T-helper 9 cell (primary cell): ENCODE measurements at places on chromosomes 6 and 20.

- no peak for DNase-seq
Observed at GRCh38 chr6:162998777-162999176, 271.0 kb downstream of the PACRG start.

- no peak for DNase-seq
Observed at GRCh38 chr6:149112976-149113375, 204.5 kb upstream of the TAB2 start.

DNA sequence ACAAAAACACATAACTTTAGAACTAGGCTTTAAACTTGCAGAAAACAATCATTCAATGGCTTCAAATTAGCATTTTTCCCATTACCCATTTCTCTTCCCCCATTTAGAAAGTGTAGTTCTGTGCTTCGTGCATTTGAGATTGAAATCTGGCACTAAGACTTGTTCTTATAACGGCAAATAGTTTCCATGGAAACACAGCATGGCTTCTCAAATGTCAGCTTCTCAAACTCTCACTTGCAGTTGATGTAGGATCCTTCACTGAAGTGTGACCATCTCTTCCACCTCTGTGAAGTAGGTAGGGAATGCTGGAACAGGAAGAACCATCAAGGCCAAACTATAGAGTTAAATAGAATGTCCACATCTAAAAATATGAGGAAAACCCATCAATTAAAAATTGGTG is 52.2 kb downstream of the MANEA start:
- no peak for DNase-seq

DNA sequence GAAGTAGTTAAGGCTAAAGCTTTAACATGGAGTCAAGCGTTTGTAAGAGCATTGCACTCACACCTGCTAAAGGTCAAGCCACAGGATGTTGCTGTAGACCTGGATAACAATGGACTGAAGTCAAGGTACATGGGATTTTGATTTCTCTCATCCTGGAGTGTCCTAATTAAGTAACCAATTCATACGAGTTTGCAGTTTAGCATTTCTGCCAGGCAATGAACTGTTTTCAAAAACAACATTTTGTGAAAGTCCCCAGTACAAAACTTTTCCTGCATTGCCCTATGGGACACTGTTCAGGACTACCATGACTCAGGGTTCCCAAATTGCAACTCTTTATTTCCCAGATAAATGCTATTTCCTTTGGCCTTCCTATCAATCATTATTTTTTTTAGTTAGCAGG is 17.4 kb upstream of the SIRPB1 start:
- DNase-seq, result no peak

DNA sequence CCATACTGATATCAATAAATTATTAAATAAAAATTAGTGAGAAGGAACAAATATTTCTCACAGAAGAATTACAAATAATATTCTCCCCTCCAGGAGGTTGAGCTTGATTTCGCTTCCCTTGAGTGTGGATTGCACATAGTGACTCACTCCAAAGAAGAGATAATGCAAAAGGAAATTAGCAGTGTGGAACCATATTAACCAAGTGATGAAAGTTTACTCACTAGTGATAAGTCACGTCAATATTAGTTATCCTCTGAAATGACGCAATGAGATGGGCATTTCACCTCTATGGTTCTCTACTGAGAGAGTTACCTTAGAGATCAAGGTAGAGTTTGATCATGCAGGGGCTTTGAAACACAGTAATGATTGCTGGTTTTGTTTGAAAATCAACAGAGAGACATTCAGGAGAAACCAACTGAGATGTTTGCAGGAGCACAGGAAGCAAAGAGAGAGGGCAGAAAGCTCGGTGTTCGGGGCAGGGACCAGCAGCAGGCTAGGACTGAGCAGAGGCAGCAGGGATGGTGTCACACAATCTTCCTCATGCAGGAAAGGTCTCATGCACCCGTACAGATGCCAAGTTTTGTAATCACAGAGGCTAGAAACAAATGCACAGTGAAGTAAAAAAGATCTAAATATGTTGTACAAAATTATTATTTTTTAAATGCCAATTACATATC is 634.5 kb downstream of the QKI start:
- DNase-seq, result no peak

DNA sequence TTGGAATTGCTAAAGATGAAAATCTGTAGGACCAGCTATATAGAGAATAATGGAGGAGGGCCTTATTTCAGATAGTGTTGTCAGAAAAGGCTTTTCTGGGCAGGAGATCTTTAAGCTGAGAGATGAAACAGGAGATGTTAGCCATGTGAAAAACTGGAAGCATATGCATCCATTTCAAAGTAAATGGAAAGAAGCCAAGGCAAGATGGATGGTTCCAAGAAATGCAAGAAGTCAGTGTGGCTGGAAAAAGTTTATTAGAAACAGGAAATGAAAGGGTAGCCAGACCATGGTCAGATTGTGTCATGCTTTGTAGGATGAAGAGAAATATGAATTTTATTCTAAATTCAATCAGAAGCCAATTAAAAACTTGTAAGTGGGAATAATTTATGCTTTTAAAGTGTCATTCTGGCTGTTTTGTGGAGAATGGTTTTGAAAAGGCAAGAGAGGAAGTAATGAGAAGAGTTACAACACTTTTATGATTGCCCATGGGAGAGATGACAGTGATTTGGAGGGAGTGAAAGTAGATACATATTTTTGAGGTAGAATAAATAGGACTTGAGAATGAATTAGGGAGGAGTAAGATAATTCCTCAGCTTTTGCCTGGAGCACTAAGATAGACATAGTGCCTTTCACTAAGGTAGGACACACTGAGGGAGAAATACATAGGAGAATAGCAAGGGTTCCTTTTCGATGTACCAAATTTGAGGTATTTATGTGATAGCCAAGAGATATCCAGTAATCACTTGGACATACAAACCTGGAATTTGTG is 620.1 kb downstream of the HTR1B start:
- no peak for DNase-seq

DNA sequence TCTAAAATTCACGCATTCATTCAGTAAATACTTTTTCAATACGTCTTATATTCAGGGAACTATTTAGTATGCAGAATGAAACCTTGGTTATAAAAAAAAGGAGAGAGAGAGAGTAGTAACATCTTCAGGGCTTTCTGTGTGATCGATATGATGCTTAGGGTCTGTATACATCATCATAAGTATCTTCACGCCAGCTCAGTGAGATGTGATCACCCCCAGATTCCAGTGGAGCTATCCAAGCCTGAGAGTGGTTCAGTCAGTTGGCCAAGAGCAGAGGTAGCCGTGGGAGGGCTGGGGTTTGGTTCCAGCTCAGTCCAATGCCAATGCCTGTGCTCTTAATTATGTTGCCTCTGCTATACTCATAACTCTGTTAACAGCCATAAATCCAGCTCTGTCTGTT is 8.6 kb downstream of the CD83 start:
- no peak for DNase-seq

DNA sequence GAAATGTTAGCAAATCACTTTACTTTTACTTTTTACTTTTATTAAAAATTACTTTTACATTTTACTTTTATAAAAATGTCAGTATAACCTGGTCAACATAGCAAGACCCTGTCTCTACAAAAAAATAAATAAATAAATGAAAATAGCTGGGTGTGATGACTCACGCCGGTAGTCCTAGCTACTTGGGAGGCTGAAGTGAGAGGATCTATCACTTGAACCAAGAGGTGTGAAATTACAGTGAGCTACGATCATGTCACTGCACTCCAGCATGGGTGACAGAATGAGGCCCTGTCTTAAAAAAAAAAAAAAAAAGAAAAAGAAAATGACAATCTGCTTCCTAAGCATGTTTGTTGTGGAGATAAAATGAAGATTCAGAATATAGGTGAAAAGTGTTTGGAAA is 31.0 kb upstream of the FBXO30 start:
- DNase-seq, result no peak

DNA sequence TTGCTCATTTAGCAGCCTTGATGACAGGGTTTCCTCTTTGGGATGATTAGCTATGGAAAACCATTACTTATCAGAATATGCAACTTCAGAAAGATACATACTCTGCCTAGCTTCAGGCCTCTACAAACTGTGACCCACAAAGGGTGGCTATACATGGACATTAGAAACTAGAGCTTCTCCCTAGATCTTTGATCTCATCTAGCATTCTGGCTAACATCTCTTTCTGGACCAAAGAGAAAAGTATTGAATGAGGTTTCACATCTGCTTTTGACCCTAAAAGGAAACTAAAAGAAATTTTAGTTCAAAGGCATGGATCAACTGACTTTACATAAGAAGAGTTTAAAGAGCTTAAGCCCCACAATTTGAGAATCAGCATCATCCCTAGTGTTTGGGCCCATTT is 12.4 kb upstream of the HMGN3 start:
- no peak for DNase-seq
